ENCODE measurements at places on chromosomes 3 and 15.

GRCh38 chr3:87805670-87806069 is 253.1 kb downstream of the CGGBP1 start:
- DNase-seq, result no peak

- no peak for DNase-seq
These were observed 20.9 kb upstream of the FSTL1 start for GRCh38 chr3:120471643-120472042.

DNA sequence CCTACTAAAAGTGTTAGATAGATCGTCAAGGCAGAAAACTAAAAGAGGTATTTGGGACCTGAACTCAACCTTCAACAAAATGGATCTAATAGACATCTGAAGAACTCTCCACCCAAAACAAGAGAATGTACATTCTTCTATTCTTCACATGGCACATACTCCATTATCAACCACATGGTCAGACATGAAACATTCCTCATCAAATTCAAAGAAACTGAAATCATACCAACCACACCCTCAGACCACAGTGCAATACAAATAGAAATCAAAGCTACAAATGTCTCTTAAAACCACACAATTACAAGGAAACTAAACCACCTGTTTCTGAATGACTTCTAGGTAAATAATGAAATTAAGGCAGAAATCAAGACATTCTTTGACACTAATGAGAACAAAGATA is 984.1 kb upstream of the GBE1 start:
- DNase-seq, result no peak

GRCh38 chr3:22988566-22988965 is 214.6 kb upstream of the UBE2E2 start:
- no peak for DNase-seq

- DNase-seq, result no peak
These were observed 180.7 kb upstream of the GRM7 start for GRCh38 chr3:6680119-6680806.

Data from D721Med (cell line).